ENCODE measurements at places on chromosomes 4 and X. TPM values are rescaled to one million over a fixed set of nuclear protein-coding genes. Genes with fewer than 3 reads are reported as not detected.
A peak's percentile ranks its signal among the peaks of the same experiment; 100 is the strongest.

DNA sequence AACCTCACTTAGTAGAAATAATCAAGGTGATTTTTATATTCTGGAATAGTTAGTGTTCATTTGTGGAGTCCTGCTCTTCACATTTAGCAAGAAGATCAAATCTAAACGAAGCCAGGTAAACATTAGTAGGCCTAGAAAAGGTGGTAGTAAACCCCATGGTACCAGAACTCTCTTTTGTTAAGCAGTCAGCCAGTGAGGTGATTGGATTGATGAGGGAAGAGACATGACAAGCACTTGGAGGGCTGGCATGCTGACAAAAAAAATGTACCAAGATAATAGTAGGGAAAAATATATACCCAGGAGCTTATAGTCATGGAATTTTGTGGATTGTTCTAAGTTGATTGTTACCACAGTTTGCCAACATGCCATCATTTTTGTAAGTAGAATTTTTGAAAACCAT is 163.8 kb downstream of the BANK1 start:
- no peaks in the 10 kb centered on the region for H3K4me1 ChIP-seq
- no peak overlapping the region for H3K27ac ChIP-seq
- DNase-seq: no peak
- no peaks in the 10 kb centered on the region for H3K27me3 ChIP-seq
- no peaks in the 10 kb centered on the region for H3K36me3 ChIP-seq

PNMA6E gene
- total RNA-seq: not detected

DNA sequence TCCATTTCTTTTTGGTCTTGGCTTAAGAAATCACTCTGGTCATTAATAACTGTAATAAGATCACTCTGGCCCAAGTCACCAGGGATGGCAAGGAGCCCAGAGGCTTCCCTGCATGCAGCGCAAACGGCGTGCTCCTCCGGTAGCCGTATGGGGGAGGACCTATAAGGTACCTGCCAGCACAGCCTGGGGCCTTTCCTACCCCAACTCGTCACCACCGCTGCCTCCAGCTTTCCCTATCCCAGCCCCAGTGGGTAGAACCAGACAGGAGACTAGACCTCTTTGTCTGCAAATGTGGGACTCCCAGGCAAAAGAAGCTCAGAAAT is 25.9 kb downstream of the HAND2 start:
- no peak overlapping the region for H3K27ac ChIP-seq
- H3K36me3 ChIP-seq: peaks cover 14% of the 10 kb centered on the region

- H3K36me3 ChIP-seq: peaks cover 3% of the 10 kb centered on the region
- no peak for DNase-seq
- no peaks in the 10 kb centered on the region for H3K4me1 ChIP-seq
- H3K4me3 ChIP-seq: no peak overlapping the region
- no peak overlapping the region for H3K27ac ChIP-seq
Measured at GRCh38 chr4:148634476-148634875, 192.3 kb upstream of the NR3C2 start.

DNA sequence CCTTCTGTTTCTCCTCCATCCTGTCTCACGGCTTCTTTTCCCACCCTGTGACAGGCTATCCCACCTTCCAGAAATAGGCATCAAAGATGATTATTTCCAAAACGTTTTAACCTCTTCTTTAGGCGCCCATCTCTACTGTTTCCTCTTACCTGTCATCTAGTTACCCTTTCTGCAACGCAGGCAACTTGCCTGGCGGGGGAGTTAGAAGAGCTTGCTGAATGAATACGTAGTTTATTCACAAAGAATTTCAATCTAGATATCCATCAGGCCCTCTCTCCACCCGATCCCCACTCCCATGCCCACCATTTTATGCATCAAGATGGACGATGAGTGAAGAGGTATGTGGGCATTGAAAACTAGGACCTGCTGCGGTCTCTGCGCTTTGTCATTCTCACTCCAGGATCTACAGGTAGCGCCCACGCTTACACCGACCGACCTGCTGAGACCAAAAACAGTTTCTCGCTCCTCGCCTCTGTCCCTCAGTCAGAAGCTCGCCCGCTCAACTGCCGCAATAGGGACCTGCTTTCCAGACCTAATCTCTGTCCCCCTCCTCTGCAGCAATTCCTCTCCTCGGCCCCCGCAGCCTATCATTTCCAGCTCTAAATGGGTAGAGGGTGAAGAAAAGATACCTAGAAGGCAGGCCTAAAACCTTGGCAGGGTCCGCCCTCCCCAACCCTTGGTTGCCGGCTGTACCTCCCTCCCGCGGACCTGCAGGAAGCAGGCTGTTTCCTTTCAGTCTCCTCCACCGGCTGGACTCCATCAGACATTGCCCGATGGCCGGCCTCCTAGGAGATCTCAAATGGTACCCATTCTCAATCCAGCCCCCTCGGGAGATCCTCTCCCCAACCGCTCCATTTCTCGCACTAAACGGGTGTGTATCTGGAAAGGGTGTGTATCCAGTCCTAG is 624 bp downstream of the BEX5 start:
- no peaks in the 10 kb centered on the region for H3K36me3 ChIP-seq
- DNase-seq: peak; percentile 49
- H3K27me3 ChIP-seq: peaks cover 4% of the 10 kb centered on the region
- peak overlapping the region; percentile 90 for H3K27ac ChIP-seq

- no peaks in the 10 kb centered on the region for H3K27me3 ChIP-seq
- H3K4me3 ChIP-seq: peak overlapping the region; percentile 80
- peak overlapping the region; percentile 95 for H3K27ac ChIP-seq
- DNase-seq: peak; percentile 51
Measured at GRCh38 chr4:168480931-168481611, 779 bp upstream of the DDX60L start.

GLRB gene
- total RNA-seq: not detected

DNA sequence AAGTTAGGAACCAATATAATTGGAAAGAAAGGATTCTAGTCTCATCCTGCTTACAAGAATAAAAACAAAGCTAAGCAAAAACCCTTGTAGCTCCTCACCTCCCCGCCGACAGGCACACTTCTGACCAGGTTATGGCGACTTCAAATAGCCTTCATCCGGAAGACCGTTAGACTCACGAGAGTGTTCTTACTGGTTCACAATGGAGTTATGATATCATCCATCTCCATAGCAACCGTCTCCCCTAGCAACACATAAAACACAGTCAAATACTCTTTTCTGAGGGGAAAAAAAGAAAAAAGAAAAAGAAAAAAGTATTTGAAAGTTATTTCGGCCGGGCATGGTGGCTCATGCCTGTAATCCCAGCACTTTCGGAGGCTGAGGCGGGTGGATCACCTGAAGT is at the start of gene IL13RA2:
Gene IL13RA2, minus strand, starts transcription at position 162 of the 400 bp plus-strand sequence. CDS start 347 bp downstream, outside the sequence.
- H3K27me3 ChIP-seq: no peaks in the 10 kb centered on the region
- H3K27ac ChIP-seq: no peak within 1 kb of the TSS
- no peaks in the 10 kb centered on the region for H3K36me3 ChIP-seq
- no peaks in the 10 kb centered on the region for H3K4me1 ChIP-seq

DNA sequence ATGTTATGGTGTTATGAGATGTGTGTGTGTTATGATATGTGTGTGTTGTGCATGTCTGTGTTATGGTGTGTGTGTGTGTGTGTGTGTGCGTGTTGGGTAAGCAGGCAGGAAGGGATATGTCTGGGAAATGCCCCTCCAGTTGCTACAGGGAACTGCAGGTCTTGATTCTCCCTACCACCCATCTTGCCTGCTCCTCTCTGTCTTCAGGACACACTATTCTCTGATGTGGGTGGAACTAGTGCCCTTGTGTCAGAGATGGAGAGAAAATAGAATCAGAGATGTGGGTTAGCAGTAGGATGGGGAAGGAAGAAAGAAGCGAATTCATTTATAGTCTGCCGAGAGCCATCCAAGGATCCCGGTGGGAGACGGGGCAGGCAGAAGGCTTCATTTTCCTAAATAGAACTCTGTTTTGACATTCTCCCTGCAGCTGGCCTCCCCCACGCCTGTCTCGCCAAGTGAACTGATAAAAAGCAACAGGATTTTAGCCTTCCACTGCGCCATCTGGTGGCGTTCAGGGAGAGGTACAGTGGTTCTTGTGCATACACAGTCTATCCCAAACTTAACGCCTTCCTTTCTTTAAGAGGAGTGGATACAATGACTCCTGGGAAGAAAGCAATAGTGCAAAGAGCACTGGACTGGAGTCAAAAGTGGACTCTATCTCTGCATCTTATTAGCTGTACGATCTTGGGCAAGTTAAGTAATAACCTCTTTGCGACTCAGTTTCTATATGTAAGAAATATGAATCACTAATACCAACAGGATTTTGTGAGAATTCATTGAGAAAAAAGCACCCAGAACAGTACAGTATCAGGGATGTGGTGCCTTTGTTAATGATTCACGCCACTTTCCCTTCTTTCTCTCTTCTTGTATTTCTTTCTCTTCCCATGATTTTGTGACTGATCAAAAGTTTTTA is 14.1 kb upstream of the MGST2 start:
- H3K36me3 ChIP-seq: no peaks in the 10 kb centered on the region
- peak overlapping the region; percentile 5 for H3K27ac ChIP-seq
- H3K27me3 ChIP-seq: no peaks in the 10 kb centered on the region
- no peak overlapping the region for H3K4me3 ChIP-seq
- DNase-seq: peak; percentile 84

DNA sequence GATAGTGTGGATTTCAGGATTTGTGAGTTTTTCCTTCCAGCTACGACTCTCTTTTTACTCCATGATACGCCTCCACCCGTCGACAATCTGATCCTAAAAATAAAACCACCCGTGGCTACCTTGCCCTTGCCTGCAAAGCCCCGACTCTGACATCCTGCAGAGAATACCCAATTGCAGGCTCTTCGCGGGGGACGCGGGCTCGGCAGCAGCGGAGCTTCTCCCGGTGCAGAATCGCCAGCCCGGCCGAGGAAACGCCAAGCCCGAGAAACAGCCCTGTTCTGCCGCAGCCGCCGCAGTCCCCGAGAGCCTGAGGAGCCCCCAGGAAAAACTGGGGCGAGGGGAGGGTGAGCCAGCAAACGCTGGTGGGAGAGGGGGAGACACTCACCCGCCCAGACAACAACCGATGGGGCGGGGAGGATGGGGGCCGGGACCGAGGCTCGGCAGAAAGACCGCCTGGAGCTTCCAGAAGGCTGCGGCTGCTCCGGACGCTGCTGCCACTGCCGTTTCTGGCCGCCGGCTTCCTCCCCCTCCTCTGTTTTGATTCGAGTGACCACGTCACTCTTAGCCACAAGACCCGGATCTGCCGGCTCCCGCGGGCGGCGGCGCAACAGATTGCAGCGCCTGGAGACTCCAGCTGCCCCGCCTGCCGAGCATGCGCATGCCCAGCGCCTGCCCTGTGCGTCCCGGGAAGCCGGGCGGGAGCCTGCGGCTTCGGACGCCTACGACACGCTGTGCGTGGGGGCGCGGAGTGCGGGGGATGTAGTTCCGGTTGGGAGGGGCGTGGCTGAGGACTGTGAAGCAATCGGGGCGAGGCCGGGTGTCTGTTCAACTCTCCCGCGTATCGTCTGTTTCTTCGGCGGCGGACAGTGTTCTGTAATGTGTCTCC is at the start of gene SMIM14:
Gene SMIM14, minus strand, starts transcription at position 512 of the 886 bp plus-strand sequence. CDS start 33,720 bp downstream, outside the sequence.
- H3K36me3 ChIP-seq: no peaks in the 10 kb centered on the region
- H3K4me3 ChIP-seq: peak within 1 kb of the TSS; percentile 83
- peak; percentile 94 for DNase-seq

GRCh38 chr4:99949034-99949998 is 759 bp downstream of the H2AZ1 start:
- H3K27me3 ChIP-seq: no peaks in the 10 kb centered on the region
- peak; percentile 96 for DNase-seq
- peaks cover 33% of the 10 kb centered on the region for H3K4me1 ChIP-seq
- peaks cover 17% of the 10 kb centered on the region for H3K36me3 ChIP-seq
- no peak overlapping the region for H3K4me3 ChIP-seq
- no peak overlapping the region for H3K27ac ChIP-seq

DNA sequence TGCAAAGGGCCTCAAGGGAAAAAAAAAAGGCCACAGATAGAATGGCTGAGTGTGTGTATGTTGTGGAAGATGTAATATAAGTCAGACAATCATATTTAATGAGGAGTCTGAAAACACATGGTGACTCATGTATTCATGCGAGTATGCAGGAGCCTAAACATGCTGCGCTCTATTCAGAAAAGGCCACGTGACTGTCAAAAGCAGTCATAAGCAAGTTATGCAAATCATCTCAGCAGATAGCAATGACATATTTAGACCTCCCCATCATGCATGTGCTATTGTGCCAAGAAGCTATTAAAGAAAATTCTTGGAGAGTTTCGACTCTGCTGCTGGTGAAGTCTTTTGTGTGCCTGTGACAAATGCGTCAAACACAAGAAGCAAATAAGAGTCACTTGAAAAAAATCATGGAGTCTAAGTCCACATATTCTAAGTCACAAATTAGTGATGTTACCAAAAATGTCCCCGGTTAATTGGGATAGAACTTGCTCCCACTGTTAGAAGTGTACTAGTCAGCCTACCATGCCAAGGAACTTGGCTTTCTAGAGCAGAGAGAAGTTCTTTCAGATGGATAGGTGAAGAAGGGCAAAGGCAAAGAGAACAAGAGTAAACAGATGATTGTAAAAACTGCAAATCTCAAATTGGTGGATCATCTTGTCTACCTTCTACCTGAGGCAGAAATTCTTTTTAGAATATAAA is 5.0 kb downstream of the LNX1 start:
- DNase-seq: no peak
- H3K27me3 ChIP-seq: peaks cover 24% of the 10 kb centered on the region
- no peak overlapping the region for H3K4me3 ChIP-seq
- no peak overlapping the region for H3K27ac ChIP-seq

TCEAL3 gene
- total RNA-seq: 7.3 TPM

DNA sequence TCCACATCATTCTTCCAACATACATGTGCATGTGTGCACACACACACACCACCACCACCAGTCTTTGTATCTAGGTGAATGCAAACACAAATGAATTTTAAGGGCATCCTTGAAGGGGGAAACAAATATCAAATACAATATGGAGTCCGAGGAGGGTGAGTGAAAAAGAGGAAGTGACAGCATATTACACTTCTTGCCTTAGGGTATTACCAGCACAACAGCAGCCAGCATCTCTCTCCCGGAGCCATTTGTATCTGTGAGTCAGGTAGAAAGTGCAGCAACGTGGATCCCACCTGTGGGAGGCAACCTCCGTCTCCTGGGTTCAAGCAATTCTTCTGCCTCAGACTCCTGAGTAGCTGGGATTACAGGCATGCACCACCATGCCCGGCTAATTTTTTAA is 483.2 kb downstream of the SMARCA1 start:
- no peak for DNase-seq
- H3K27me3 ChIP-seq: no peaks in the 10 kb centered on the region
- no peak overlapping the region for H3K4me3 ChIP-seq
- H3K4me1 ChIP-seq: no peaks in the 10 kb centered on the region
- H3K27ac ChIP-seq: no peak overlapping the region
- no peaks in the 10 kb centered on the region for H3K36me3 ChIP-seq

- H3K36me3 ChIP-seq: no peaks in the 10 kb centered on the region
- no peaks in the 10 kb centered on the region for H3K4me1 ChIP-seq
- DNase-seq: no peak
- peaks cover 5% of the 10 kb centered on the region for H3K27me3 ChIP-seq
- H3K4me3 ChIP-seq: no peak overlapping the region
Measured at GRCh38 chr4:14607578-14607977, 394.7 kb upstream of the CPEB2 start.

- peaks cover 20% of the 10 kb centered on the region for H3K4me1 ChIP-seq
- H3K27ac ChIP-seq: no peak overlapping the region
- H3K4me3 ChIP-seq: peak overlapping the region; percentile 87
Measured at GRCh38 chrX:21373001-21373400, 1.2 kb upstream of the CNKSR2 start.
